A673 (cell line): ENCODE measurements at places on chromosomes 5 and 9. TPM values are rescaled to one million over a fixed set of nuclear protein-coding genes. Genes with fewer than 3 reads are reported as not detected.

MEIKIN gene
- total RNA-seq, result not detected in 2 replicates

PPWD1 gene
- total RNA-seq, result 34.4 and 35.4 TPM in 2 replicates

LTC4S gene
- 0.58 and 1.5 TPM in 2 replicates for total RNA-seq

MSMP gene
- not detected in 2 replicates for total RNA-seq

DNA sequence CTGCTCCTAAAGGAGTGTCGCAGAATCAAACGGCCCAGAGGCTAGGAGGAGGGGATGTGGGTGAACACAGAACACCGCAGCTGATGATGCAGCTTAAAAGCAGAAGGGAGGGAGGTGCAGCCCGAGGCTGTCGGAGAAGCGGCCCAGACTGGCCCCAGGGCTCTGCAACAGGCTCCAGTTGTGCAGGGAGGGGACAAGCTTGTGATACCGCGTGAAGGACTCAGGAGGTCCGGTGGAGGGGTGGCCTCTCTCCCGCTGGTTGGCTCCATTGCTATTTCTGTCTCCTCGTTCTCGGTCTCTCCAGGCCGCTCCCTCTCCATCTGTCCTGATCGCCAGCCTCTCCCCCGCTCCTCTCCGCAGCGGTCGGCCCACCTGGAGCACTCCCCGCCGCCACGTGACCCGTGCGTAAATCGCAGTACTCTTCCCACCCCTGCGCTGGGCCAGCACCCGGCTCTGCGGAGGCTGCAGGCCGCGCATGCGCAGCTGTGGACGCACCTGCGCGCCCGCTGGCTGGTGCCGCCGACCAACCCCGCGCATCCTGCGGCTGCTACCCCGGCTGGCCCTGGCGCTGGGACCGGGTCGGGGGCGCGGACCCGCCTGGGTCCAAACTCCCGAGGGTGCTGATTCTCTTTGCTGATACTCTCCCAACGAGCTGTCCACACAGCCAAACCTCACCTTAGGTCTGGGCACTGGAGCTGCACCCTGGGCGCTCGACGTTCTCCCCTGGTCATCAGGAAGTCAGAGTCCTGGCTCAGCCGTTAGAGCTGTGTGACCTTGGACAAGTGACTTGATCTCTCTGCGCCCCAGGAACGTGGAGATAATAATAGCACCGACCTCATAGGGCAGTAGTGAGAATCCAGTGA, 3.7 kb upstream of the STXBP1 start:
- no peaks in the 10 kb centered on the region for H3K36me3 ChIP-seq
- peaks cover 19% of the 10 kb centered on the region for H3K27me3 ChIP-seq
- DNase-seq, result peak; percentile 43
- H3K4me3 ChIP-seq, result peak overlapping the region; percentile 31
- peaks cover 4% of the 10 kb centered on the region for H3K4me1 ChIP-seq

DNA sequence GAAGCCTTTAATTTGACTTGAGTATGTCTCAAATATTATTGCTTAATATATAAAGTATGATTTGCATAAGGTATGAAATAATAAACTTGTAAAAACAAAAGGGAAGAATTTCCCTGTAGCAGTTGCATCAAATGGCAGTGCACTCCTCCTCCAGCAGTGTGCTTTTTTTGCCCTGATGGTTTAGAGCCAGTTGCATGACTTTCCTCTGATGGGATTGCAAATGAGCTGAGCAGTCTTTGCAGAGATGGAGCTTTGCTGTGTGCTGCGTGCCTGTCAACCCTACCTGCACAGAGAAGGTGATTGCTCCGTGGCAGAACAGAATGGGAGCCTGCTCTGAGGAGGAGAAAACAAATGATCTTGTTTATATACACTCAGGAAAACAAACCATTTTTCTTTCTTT, 22.7 kb upstream of the CATSPER3 start:
- no peaks in the 10 kb centered on the region for H3K36me3 ChIP-seq
- no peak for DNase-seq
- no peak overlapping the region for H3K4me3 ChIP-seq
- no peaks in the 10 kb centered on the region for H3K27me3 ChIP-seq

DNA sequence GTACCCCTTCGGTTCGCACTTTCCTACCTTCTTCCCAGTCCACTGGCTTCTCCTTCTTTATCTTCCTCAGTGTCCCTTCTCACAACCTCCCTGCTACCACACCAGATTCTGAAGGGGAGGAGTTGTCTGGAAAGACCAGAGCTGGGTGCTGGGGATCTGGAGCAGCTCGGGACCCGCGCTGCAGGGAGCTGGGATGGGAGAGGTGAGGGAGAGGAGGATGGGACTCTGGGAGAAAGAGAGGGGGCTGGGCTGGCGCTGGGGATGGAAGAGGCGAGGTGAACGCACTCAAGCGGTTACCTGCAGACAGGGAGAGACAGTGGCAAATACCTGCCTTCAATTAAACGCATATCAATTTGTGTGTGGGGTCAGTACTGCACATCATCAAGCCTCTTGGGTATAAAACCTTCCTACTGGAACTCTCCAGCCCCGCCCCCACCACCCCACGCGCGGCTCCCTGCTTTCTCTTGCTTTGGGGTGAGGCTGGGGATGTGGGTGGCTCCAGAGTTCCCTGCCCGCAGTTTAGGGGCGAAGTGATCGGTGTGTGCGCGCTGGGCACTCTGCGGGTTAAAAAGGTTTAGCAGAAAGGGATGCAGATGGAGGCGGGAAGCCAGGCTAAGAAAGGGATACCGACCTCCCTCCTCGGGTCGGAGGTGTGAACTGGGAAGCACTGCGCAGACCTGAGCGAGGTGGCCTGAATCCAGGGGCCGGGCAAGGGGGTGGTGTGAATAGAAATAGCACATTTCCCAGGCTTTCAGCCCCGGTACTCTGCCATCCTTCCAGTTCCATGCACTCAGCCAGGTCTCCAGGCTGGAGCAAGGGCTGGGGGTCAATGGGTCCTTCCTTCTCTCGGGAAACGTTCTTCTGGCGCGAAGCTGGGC, 977 bp upstream of the PAM start:
- DNase-seq, result no peak
- no peaks in the 10 kb centered on the region for H3K27me3 ChIP-seq
- peak overlapping the region; percentile 86 for H3K27ac ChIP-seq
- H3K36me3 ChIP-seq, result no peaks in the 10 kb centered on the region
- peak overlapping the region; percentile 68 for H3K4me3 ChIP-seq

GRCh38 chr9:92147852-92148180, 32.6 kb upstream of the SPTLC1 start:
- no peak overlapping the region for H3K4me3 ChIP-seq
- no peak overlapping the region for H3K27ac ChIP-seq
- H3K27me3 ChIP-seq, result no peaks in the 10 kb centered on the region
- no peaks in the 10 kb centered on the region for H3K36me3 ChIP-seq
- peaks cover 9% of the 10 kb centered on the region for H3K4me1 ChIP-seq
- no peak for DNase-seq

- H3K27ac ChIP-seq, result no peak overlapping the region
- no peaks in the 10 kb centered on the region for H3K4me1 ChIP-seq
- H3K27me3 ChIP-seq, result no peaks in the 10 kb centered on the region
Measured at GRCh38 chr9:87699835-87700234, 26.1 kb upstream of the CTSL start.

DNA sequence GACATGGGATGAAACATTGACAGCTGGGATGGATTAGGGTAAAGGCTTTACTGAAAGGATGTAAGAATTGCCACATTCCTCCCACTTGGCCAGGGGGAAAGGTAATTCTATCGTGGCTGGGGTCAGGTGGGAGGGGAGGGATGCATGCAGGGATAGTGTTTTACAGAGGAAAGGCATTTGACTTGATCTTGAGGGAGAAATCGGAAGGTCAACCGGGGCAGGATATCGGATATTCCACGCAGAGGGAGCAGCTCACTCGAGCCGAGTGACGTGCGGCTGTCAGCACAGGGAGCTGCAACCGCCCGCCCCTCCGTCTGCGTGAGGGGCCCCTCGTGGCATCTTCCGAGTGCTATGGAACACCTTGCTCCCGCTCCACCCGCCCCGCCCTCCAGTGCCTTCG, 63.4 kb upstream of the ADAMTS2 start:
- H3K27me3 ChIP-seq, result no peaks in the 10 kb centered on the region
- no peak overlapping the region for H3K4me3 ChIP-seq

DNA sequence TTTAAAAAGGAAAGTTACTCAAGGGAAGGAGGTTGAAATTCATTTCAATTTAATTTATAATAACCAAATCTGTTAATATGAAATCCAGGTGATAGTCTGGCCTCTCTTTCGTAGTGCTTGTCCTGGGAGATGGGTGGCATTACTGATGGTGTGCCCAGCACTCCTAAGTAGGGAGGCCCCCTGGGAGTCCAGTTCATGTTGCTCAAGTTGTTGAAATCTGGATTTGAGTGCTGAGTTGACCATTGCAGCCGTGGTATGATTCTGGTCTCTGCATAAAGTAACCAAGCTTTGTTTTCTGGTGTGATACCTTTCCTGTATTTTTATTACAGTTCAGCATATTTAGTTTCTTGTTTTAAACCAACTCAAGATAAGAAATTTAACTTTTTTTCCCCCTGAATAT, 287.8 kb downstream of the FANCC start:
- H3K27ac ChIP-seq, result no peak overlapping the region
- peaks cover 24% of the 10 kb centered on the region for H3K4me1 ChIP-seq

DNA sequence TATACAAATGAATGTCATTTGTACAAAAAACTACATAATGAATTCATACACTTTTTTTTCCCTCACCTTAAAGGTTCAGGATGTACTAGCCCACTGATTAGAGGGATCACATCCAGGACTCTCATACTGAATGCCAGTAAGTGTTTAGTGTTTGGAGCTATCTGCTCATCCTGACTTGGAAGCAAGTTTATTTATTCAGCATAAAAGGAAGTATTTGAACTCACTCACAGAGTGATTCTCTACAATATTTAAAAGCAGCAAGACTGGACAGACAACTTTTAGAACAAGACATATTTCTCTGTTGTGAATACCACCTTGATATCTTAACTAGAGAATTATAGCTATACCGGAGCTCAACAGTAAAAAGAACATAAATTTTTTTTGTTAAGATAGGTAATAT, 14.8 kb upstream of the IQGAP2 start:
- peaks cover 19% of the 10 kb centered on the region for H3K4me1 ChIP-seq
- no peak for DNase-seq
- no peak overlapping the region for H3K4me3 ChIP-seq
- no peak overlapping the region for H3K27ac ChIP-seq
- H3K36me3 ChIP-seq, result no peaks in the 10 kb centered on the region
- H3K27me3 ChIP-seq, result no peaks in the 10 kb centered on the region

- no peak overlapping the region for H3K27ac ChIP-seq
- no peak overlapping the region for H3K4me3 ChIP-seq
- no peak for DNase-seq
Measured at GRCh38 chr9:124386201-124386600, 29.0 kb downstream of the PSMB7 start.

GRCh38 chr5:25614466-25614865, 969.7 kb upstream of the CDH10 start:
- H3K4me3 ChIP-seq, result no peak overlapping the region
- no peaks in the 10 kb centered on the region for H3K36me3 ChIP-seq
- no peaks in the 10 kb centered on the region for H3K4me1 ChIP-seq
- DNase-seq, result no peak

DNA sequence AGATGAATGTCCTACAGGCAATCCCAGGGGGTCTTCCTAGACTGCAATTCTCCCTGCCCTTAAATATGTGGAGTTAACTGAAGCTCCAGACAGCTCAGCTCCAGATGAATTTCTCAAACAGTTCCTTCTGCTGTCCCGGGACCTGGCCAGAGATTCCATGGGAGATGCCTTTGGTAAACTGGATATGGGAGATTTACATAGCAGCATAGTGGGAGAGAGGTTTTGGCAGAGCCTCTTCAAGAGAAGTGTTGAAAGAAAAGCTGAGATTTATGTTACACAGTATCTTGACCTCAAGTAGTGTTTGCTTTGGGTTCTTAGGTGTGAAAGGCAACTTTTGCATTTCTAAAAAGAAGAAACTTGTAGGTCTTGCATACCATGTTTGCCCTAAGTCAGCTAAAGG, 364.9 kb downstream of the ARRDC3 start:
- peaks cover 17% of the 10 kb centered on the region for H3K4me1 ChIP-seq
- no peaks in the 10 kb centered on the region for H3K27me3 ChIP-seq
- H3K36me3 ChIP-seq, result no peaks in the 10 kb centered on the region
- H3K4me3 ChIP-seq, result no peak overlapping the region
- no peak overlapping the region for H3K27ac ChIP-seq
